Adrenal gland (tissue), 19 donors: ENCODE measurements at places on chromosomes 1 and 21. TPM values are rescaled to one million over a fixed set of nuclear protein-coding genes. Genes with fewer than 3 reads are reported as not detected.

CFHR5 gene
- not detected for total RNA-seq

DNA sequence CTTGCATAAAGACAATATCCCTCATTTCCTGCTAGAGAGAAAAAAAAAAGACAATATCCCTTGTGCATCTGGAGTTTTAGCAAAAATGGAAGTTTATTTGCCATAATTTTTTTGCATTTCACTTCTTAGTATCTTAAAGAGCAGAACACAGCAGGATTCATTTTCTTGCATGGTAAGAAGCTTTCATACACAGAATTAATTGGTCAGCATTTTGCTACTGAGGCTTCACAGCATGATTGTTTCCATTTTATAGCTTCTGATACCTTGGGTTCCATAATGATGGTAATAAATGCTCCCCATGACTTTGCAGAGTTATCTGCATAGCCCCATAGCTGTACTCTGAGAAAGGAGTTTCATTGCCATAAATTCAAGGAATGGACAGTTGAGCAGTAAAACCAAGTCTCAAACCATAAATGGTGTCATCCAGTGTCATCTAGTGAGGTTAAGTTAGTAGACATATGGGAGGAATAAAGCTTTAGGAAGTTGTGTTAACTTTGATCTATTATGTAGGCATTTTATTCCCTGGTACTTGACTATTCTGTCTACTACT is 88.8 kb upstream of the PLD5 start:
- DNase-seq: no peak

DNA sequence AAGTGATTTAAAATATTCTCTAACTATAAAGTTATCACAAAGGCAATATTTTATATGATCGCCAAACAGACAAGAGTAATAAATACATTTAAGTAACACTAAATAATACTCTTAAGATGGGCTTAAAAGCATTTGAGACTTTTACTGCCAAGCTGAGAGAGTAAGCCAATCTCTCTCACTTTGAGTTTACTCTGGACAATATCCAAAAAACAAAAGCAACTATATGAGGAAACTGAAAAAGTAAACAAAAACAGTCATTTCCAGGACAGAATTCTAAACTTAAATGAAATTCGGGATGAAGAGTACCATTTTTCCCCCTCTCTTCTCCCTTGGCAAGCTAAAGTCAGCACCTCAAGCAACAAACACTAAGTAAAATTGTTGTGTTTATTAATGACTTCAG is 173.2 kb downstream of the COP1 start:
- DNase-seq: no peak

DNA sequence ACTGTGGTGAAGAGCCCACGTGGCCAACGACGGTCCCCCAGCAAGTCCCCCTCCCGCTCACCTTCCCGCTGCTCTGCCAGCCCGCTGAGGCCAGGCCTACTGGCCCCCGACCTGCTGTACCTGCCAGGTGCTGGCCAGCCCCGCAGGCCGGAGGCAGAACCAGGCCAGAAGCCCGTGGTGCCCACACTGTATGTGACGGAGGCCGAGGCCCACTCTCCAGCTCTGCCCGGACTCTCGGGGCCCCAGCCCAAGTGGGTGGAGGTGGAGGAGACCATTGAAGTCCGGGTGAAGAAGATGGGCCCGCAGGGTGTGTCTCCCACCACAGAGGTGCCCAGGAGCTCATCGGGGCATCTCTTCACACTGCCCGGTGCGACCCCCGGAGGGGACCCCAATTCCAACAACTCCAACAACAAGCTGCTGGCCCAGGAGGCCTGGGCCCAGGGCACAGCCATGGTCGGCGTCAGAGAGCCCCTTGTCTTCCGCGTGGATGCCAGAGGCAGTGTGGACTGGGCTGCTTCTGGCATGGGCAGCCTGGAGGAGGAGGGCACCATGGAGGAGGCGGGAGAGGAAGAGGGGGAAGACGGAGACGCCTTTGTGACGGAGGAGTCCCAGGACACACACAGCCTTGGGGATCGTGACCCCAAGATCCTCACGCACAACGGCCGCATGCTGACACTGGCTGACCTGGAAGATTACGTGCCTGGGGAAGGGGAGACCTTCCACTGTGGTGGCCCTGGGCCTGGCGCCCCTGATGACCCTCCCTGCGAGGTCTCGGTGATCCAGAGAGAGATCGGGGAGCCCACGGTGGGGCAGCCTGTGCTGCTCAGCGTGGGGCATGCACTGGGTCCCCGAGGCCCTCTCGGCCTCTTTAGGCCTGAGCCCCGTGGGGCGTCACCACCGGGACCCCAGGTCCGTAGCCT is 46.8 kb downstream of the TRIM11 start:
- DNase-seq: peak; percentile 30

DNA sequence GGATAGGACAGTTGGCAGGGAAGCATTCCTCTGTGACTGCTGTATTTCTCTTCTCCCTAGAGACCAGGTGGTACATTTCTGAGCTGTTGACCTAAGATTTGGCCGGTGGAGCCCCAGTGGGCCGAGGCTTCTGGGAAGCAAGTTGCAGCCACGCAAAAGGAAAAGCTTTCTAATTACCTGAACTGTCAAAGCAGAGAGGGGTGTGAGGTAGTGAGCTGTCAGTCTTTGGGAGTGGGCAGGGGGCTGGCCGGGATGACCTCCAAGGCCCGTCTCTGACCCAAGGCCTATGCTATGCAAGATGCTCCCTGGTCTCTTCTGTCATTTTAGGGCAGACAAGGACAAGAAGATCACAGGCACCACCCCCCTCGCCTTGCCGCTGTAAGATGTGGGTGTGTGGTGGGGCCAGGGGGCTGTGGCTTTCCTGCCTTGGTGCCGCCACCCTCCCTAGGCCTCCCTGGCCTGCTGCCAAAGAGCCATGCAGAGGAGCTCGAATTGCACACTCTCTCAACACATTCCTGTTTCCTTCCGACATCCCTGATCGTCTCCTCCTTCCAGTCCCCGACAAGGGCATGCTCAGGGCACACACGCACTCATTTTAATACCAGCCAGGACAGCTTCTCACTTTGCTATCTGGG is 7.7 kb downstream of the PADI1 start:
- no peak for DNase-seq

GRCh38 chr1:173093691-173094445 is 43.1 kb upstream of the TNFSF18 start:
- DNase-seq: no peak
